ENCODE measurements at places on chromosomes 4 and X.
A peak's percentile ranks its signal among the peaks of the same experiment; 100 is the strongest.

DNA sequence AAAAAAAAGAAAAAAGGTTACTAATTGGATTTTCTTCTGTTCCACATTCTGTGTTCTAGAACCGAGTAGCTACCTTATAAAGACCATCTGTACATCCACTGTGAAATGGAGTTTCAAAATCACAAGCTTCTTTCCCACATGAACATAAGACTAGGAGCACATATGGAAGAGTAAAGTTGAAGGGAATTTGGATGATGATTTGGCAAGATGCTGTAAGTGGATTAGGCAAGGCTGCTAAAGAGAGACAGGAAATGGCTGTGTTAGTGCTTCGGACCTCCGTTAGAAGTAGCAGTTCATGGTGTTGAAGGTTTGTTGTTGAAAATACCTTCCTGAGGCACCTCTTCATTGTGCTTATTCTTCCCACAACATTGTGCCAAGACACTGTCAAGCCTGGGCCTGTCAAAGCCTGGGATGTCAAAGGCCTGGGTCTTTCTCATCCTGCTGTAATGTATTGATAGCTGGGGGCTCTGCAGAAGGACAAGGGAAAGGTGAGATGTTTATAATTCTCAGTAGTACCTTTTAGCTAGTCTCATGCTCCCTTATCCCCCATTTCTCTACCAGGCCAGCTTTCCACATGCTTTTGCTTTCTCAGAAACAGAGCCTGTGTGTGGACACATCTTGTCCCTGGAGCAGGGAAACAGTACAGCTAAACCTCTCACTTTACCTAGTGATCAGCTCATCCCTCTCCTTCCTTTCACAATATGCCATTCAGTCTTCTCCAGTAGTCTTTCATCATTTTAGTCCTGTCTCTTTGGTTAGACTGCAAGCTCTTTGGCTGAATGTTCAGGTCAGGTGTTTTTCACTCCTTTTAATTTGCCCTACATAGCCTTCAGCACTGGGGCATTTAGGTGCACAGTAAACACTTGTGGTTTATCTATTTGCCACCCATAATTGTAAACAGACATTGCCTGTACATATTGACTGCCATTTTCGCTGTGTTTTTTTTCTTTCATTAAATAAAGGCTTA lies 37.9 kb upstream of the CYP2U1 start:
- DNase-seq, result no peak

GRCh38 chr4:121666091-121666679 lies 30.6 kb downstream of the ANXA5 start:
- DNase-seq, result no peak

GRCh38 chr4:4568806-4569427 lies 27.1 kb upstream of the STX18 start:
- no peak for DNase-seq

GRCh38 chr4:186900232-186900900 lies 176.7 kb upstream of the FAT1 start:
- no peak for DNase-seq

DNA sequence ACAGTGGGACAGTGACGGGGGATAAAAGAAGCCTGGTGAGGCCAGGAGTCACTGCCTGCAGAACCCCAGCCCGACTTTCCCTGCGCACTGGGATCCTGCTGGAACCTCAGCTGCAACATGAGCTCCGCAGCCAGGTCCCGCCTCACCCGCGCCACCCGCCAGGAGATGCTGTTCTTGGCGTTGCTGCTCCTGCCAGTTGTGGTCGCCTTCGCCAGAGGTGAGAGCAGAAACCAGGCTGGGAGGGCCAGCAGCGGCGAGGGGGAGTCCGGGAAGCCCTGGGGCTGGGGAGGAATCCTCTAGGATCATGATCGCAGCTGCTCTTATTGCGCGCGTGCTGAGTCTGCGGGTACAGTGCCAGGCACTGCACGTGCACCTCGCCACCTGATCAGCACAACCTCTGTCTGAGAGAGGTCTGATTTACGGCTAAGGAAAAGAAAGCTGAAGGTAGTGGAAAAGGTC lies at the start of gene PF4V1:
TSS of gene PF4V1 (plus strand) at position 51 of the 459 bp plus-strand sequence. CDS start at position 118, 67 bp downstream.
- no peak for DNase-seq

DNA sequence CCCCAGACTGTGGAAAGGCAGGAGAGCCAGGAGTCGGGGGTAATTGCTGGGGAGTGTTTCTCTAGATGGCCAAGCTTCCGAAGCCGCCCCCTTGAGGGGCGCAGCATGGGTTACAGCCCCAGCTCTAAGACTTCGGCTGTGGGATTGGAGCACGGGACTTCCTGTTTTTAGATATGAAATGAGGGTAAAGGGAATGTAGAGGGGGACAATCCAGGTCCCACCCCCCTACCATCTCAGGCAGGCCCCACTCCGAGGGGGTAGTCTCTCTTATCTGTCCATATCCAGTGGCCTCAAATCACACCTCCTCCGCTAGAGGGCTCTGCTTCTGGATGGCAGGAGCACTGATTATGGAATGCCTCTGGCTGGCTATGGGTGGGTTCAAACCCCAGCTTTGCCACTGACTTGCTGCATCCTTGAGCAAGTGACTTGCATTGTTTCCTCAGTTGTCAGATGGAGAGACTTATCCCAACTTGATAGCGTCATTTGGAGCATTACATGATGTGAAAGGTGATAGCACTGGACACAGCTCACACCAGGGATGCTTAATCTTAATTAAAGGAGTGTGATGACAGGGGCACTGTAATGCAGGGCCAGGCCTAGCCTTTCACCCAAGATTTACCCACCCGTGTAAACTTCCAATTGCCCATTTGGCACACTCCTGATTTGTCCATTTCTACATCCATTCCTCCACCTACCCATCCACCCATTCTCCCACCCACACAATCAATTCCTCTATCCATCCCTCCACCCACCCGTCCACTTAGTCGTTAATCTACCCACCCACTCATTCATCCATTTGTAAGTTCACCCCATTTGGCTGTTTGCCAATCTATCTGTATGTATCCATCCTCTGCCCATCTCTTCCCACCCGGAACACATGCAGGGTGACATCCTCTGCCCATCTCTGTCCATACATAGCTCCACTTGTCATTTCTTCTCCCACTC lies 848 bp upstream of the KCND1 start:
- peak; percentile 23 for DNase-seq

DNA sequence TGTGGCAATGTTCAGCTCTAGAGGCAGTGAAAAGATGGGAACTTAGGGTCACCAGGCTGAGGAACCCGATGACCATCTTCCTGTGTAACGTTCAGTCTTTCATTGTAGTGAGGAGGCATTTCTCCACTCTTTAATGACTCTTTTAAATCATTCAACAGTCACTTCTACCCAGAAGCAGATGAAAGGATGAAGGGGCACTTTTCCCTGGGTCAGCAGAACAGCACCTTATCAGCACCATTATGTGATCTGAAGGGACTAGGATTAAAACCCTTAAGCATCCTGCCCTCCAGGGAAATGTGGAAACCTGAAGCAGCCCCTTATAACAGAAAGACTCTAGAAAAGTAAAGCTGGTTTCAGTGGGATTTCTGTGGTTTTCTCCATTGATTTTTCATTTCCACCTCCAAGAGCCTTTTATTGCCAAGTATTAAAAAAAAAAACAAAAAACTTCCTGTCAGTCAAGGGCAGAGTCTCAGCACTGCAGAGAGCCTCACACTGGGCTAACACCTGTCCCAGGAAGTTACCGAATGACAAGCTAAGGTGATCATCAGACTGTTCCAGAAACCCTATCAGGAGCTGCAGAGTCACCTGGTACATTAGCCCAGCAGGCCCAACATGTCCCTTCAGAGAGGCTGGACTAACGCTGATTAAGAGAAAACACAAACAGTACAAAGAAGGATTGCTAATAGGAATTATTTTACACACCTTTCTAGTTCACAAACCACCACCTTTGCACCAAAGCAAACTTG lies 185.9 kb downstream of the SHROOM3 start:
- DNase-seq, result no peak

DNA sequence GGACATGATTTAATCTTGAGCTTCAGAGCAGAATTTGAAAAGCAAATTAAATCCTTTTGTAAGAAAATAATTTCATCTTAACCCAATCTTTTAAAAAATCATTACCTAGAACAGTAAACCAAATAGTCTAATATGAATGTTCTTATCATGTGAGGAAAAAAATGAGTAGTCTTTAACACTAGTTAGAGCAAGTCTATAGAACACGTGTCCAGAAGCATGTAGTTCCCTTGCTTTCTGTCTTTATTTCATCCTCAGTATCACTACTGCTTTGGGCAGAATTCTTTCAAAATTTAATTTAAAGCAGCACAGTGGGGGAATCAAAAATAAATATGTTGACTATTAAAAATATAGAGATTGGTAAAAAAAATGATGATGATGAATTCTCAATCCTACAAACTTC lies 2.1 kb downstream of the RBM47 start:
- DNase-seq, result no peak

- no peak for DNase-seq
Measured at GRCh38 chr4:123618606-123619005, 222.0 kb downstream of the SPRY1 start.

- DNase-seq, result no peak
Measured at GRCh38 chrX:51876441-51876840, 17.0 kb upstream of the MAGED1 start.

- DNase-seq, result no peak
Measured at GRCh38 chr4:24229978-24230377, 340.1 kb upstream of the PPARGC1A start.

GRCh38 chrX:151745651-151746050 lies 11.1 kb downstream of the CNGA2 start:
- no peak for DNase-seq

- DNase-seq, result no peak
Measured at GRCh38 chr4:19684084-19684483, 567.6 kb upstream of the SLIT2 start.

DNA sequence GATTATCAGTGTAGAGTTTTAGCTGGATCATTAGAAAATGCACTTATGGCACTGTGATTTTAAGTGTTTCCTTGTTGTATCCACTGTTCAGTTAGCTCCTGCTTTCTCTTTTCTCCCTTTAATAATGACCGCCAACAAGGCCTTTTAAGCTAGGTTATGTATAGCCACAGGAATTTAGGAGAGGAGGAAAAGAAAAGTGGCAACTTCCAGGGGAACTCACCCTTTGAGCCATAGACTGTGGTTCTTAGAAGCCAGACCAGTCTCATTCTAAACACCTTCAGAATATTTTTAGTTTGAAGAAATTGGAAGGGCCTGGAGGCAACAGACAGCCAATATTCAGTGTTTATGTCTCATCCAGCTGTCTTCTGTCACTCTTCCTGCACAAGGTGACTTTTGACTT lies 6.1 kb downstream of the FGF2 start:
- DNase-seq, result no peak

GRCh38 chr4:28010577-28011240 lies 1150.1 kb downstream of the STIM2 start:
- DNase-seq, result no peak

DNA sequence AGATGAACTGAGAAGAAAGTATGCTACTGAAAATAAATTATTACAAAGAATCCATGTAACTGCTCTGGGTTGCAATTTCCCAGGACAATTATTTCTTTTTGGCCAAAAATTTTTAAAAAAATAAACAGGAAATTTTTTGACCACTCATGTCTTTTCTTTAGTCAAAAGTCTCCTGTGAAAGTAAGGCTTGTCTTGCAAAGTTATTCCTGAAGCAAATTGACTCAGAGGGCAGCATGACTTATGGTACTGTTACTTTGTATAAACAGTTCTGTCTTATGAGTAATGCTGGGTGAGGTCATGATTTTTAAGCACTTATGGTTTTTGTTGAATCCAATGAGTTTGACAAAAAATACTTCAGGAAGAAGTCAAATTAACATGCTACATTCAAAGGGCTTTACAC lies 292.8 kb upstream of the ARSJ start:
- DNase-seq, result no peak

DNA sequence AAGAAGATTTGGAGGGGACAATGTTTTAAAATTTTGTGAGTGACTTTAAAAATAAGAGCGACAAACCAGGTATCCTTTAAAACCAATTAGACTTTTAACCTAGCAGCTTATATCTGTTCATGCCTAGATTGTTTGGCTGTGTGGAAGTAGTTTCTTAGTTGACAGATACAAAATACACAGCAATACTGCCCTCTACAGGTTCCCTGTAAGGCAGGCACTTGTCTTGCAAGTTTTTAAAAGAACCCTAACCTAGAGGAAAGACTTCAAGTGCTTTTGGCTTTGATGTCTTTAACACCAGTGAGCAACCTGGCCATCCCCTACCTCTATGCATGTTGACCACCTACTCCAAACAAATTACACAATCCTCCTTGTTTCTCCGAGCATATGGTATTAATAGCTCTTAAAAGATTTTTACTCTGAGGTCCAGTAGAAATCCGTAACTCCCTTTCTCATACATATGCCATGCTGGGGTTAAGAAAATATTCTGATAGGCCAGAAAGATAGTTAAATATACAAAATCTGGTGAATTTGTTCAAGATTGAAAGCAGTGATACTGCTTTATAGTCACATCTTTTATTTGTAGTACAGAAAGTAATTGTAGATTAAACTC lies 273.0 kb downstream of the ARHGAP24 start:
- no peak for DNase-seq

DNA sequence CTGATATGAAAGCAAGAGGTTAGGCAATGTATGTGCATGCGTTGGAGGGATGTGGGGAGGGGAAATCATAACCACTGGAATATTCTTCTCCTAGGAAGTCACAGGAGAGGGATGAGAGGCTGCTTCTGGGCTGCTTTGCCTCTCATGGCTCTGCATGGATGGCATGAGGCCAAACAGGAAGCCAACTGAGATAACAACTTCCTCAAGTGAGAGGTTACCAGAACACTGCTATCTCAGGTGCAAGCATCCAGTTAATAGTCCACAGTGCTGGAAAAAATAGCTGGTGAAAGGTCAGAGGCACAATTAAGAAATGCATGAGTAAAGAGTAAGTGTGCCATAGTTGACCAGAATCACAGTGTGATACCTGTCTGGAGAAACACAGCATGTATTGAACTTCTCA lies 113.3 kb downstream of the ELOVL6 start:
- no peak for DNase-seq

GRCh38 chrX:77293331-77293995 lies 153.7 kb upstream of the FGF16 start:
- no peak for DNase-seq

GRCh38 chr4:146063143-146063542 lies 112.4 kb upstream of the LSM6 start:
- DNase-seq, result no peak

DNA sequence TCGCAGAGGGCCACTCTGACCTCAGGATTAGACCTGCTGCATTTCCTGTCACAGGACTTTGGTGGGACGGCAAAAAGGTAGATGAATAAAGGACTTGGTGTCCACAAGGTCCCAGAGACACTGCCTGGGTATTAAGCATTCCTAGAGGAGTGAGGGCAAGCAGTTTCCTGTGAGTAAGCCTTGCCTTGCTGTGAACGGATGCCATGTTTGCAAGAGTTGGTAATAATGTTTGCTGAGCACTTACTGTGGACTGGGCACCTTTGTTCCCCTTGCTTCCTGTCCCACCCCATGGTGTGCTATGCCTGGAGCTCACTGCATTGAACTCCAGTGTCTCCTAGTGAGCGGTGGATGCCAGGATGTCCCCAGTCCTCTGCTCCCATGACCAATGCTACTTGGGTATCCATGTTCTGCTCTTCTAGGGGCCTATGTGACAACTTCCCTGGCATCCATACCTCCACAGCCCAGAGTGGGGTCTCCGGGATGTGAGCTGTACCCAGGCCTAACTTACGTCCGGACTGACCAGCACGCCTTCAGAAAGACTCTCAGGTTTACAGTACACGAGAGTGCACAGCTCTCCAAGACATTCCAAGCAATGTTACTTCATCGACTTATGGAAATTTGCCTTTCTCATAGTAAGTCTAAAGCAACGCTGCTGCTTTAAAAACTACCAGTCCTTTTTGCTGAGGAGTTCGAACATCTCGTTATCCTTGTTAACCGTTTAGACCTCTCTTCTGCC lies 95.5 kb upstream of the MSX1 start:
- no peak for DNase-seq

- DNase-seq, result no peak
Measured at GRCh38 chr4:133865612-133866327, 335.8 kb downstream of the PABPC4L start.

GRCh38 chr4:152961014-152961772 lies 25.1 kb downstream of the FHDC1 start:
- DNase-seq, result no peak
